ENCODE measurements at places on chromosomes 16 and 17. TPM values are rescaled to one million over a fixed set of nuclear protein-coding genes. Genes with fewer than 3 reads are reported as not detected.

Gene CMTM2
- not detected for total RNA-seq

Gene OXLD1
- total RNA-seq: 10.4 TPM

Gene AOC3
- 16.2 TPM for total RNA-seq

Gene KATNIP
- 7.8 TPM for total RNA-seq

Gene KRTAP4-4
- not detected for total RNA-seq

Gene TBC1D3H
- not detected for total RNA-seq

Gene TOP2A
- total RNA-seq: 21.4 TPM

Gene DHRS7C
- 163 TPM for total RNA-seq

Gene PNMT
- total RNA-seq: 0.52 TPM

Gene KRTAP1-4
- not detected for total RNA-seq

Gene MYLK3
- total RNA-seq: 13.6 TPM

Gene CSF3
- 0.52 TPM for total RNA-seq

Gene CIBAR2
- total RNA-seq: not detected

Gene DHX38
- 53.2 TPM for total RNA-seq

Gene HIGD1B
- total RNA-seq: 8.9 TPM

Gene CDRT15
- not detected for total RNA-seq

Gene CNGB1
- total RNA-seq: not detected

Gene SOX15
- not detected for total RNA-seq

Gene CCDC154
- total RNA-seq: under 0.01 TPM

Gene PVALEF
- total RNA-seq: not detected

Gene ZG16
- total RNA-seq: not detected

Gene PERCC1
- total RNA-seq: not detected

Gene ZNF48
- total RNA-seq: 6.3 TPM

Gene KRT39
- 3.1 TPM for total RNA-seq

Gene TNS4
- not detected for total RNA-seq

Gene HEATR9
- not detected for total RNA-seq

Gene CENPX
- total RNA-seq: 20.9 TPM

Gene CPNE7
- total RNA-seq: not detected

Gene ZKSCAN2
- total RNA-seq: 5.2 TPM

Gene PTX4
- 1.0 TPM for total RNA-seq

Gene BOLA2B
- 23.5 TPM for total RNA-seq

All from skeletal muscle tissue (tissue), 5 donors.